ENCODE measurements at places on chromosomes 6 and 20.

DNA sequence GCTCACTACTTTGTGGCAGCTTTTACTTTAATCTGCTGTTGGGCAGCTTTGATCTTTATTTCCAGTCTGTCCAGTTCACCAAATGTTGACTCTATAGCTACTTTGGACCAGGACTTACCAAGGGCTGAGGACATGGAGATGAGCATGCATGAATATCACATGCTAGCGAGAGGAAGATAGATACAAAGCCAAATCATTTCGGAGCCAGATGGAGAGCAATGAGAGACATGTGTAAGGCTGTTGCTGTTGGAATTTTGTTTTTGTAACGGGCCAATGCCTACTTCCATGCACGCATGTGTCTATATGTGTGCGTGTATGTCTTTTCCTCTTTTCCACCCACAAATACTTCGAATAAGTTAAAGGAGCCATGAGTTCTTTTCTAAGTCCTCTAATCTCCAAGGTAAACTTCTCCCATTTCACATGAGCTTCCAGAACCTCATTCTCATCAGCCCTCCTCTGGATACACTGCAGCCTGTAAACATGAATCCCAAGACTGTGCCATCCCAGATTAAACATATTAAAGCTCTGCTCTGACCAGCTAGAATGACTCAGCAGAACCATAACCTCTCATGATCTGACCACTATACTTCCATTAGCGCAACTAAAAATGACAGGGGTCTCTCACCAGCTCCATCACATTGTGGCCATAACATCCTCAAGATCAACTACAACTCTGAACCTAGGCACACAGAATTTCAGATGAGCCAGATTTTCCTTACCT lies 160.7 kb downstream of the LRFN2 start:
- DNase-seq: no peak

- DNase-seq: no peak
Measured at GRCh38 chr6:45653117-45653883, 275.6 kb upstream of the SUPT3H start.

DNA sequence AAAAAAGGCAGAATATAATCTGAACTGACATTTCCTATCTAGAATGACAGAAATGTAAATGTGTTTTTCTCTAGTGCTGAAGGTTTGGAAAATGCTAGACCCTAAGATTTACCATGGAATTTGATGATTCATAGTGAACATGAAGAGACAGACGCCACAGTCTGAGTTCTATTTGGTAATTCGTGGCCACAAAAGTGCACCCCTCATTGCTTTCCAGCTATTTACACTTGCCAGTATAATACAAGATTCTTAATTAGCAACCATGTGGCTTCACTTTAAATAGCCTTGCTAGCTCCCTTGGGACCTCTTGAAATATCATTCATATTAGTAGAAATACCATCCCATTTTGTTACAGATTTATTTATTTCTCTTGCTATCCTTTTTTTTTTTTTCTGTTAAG lies 636.8 kb downstream of the PRKN start:
- DNase-seq: no peak

DNA sequence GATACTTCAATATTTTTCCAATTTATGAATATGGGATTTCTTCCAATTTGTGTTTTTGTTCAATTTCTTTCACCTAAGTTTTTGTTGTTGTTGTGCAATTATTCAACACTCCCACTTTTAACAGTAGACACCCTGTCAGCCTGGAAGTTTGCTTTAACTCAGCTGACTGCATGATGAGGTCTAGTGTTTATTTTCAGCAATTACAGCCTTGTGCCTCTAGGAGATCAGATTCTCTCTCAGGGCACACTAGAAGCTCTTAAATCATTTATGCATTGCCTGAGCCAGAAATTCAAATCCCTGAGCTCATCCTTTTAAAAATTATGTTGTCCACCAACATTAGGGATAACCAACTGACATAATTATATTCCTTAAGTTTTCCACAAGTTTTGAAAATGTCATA lies 85.7 kb downstream of the MRAP2 start:
- no peak for DNase-seq

DNA sequence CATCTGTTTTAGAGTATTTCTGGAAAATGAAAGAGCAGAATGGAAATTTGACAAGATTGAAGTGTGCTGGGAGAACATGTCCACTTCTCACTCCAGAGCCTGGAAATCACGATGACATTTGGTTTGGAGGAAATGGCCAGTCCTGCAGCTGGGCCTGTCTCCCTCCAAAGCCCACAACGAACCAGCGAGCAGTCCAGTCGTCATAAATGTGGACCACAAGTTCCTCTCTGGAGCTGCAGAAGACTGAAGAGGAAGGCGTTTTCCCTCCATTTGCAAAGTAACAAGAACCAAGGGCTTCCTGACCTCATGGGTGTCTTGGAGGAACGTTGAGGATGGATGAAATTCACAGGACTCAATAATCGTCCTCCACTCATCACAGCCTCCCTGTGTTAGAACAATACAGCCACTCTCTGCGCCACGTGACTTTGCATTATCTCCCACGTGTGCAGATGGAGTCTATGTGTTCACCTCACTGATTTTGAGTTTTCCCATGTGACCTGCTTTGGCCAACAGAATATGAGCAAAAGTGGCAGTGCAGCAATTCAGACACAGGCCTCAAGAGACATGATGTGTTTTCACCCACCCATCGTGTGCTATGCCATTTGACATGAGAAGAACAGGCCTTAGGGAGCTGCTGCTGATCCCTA lies 9.1 kb upstream of the SPATS1 start:
- no peak for DNase-seq

GRCh38 chr6:160750276-160750689 lies 48.2 kb downstream of the PLG start:
- DNase-seq: no peak

GRCh38 chr20:45998761-45999160 lies 9.9 kb upstream of the MMP9 start:
- no peak for DNase-seq

- no peak for DNase-seq
Measured at GRCh38 chr6:107620732-107621131, 130.8 kb downstream of the SOBP start.

- DNase-seq: no peak
Measured at GRCh38 chr6:140379919-140380318, 1005.5 kb upstream of the CITED2 start.

DNA sequence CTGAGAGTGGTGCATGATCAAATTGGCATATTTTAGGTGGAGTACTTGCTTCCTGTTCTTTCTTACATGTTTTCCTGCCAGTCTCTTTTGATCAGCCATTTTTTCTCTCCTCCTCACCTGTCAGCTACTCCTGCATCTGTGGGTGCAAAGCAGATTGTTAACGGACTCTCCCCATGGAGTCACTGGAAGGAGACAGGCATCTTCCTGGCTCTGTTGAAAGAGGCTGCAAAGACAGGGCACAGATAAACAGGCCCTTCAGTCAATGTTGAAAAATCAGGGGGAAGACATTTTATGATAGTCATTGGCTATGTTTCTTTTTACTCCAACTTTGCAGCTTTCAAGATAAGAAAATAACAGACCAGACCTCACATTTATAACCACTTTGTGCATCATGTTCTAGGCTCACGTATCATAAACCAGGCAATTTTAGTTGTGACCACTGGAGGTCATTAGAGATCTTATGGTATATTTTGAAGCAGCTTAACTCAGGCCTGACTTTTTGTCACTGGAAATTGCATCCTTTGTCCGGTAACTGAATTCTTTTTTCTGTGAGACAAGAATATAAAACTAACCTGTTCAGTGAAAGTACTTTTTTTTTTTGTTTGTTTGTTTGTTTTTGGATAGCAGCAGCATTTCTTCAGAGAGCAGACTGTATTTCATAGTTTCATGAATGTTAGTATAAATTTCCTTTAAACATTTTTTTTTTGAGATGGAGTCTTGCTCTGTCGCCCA lies 20.1 kb downstream of the ECT2L start:
- DNase-seq: no peak
